Naive thymus-derived CD8-positive, alpha-beta T cell (primary cell): ENCODE measurements at places on chromosomes 11 and 22. TPM values are rescaled to one million over a fixed set of nuclear protein-coding genes. Genes with fewer than 3 reads are reported as not detected.

The SMTNL1 gene
- polyA plus RNA-seq: not detected

The APOL5 gene
- polyA plus RNA-seq: not detected

The PGA4 gene
- polyA plus RNA-seq: not detected

The PANX2 gene
- polyA plus RNA-seq: not detected

The CRYBB2 gene
- polyA plus RNA-seq: not detected

The KDM4D gene
- polyA plus RNA-seq: 0.24 TPM

The SSTR3 gene
- 7.3 TPM for polyA plus RNA-seq

The OR52N4 gene
- 0.59 TPM for polyA plus RNA-seq

The GGTLC2 gene
- not detected for polyA plus RNA-seq

The OR8G1 gene
- polyA plus RNA-seq: not detected

The VPS11 gene
- 58.4 TPM for polyA plus RNA-seq

The OR4P4 gene
- not detected for polyA plus RNA-seq

The C11orf16 gene
- not detected for polyA plus RNA-seq

The CRYBA4 gene
- polyA plus RNA-seq: not detected

The ALG9 gene
- 11.9 TPM for polyA plus RNA-seq

The OR52I2 gene
- not detected for polyA plus RNA-seq

The ACTN3 gene
- not detected for polyA plus RNA-seq

The LSP1 gene
- polyA plus RNA-seq: 438 TPM

The ANO5 gene
- not detected for polyA plus RNA-seq

The NOX4 gene
- not detected for polyA plus RNA-seq

The VSTM5 gene
- not detected for polyA plus RNA-seq

The MMP3 gene
- polyA plus RNA-seq: not detected

The ASCL2 gene
- not detected for polyA plus RNA-seq

The ROBO3 gene
- polyA plus RNA-seq: 7.0 TPM

The KCNQ1 gene
- 8.7 TPM for polyA plus RNA-seq

The FREY1 gene
- not detected for polyA plus RNA-seq

The MIOX gene
- polyA plus RNA-seq: not detected
